Jurkat, Clone E6-1 (cell line): ENCODE measurements at places on chromosomes 4 and X.

DNA sequence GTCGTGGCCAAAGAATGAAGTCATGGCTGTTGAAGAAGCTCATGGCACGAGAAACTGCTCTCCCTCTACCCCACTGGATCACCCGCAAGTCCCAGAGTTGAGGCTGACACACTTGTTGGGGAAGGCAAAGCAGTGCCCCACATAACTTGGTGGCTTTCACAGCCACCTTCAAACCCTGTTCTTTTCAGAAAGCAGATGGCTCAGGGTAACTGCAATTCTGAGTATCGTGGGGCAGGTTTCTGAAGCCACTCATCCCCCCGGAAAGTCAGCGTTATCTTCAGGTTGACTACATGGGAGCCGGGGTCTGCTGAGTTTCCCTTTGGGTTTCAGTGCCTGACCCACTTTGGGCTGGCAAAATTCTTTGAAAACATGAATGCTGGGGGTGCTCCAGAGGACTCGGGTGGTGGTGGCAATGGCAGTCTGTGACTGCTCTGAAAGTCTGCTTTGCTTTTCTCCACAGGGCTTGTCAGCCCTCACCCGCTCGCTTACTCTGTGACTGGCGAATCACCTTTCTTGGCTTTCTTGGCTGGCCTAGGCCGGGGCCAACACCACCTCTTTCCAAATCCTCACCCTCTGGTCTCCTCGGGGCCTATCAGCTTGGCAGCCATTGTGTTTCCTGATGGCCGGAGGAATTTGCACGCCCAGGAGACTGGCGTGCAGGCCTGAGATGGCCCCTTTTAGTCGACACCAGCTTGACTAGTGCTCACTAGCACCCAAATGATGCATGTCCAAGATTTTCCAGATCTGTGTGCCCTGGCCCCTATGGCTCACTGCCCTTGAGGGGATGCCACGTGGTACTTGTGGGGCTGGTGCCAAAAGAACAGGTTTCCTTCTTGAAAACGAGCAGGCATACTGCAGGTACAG, 7.3 kb downstream of the PPP1R3F start:
- no peak for DNase-seq

DNA sequence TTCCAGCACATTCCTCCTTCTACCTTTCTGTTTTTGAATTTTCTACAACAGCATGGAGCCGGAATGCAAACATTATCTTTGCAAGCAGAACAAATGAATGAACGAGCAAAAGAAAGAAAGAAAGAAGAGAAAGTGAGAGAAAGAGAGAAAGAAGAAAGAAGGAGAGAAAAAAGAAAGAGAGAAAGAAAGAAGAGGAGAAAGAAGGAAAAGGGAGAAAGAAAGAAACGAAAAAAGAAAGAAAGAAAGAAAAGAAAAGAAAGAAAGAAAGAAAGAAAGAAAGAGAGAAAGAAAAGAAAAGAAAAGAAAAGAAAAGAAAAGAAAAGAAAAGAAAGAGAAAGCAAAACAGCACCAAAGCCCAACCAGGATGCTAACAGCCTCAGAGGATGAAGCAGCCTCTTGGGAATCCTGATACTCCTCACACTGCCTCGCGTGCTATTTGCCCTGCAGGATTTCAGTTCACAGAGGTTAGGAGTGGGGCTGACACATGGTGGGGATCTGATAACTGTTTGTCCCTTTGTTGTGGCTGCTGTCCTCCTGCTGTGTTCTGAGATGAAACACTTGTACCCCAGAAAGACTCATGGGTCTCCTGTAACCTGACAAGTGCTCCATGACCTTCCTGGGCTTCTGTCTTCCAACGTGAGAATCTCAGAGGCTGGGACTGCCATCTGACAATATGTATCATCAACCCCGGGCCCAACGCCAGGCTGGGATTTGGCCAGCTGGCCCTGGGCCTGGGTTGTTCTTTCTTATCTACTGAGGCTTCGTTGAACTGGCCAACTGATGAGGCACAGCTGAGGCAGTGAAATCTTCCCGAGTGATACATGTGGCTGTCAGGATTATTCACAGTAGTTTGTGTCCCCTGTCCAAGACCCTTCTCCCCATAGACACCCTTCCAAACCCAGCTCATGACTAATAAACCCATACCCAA, 61.0 kb downstream of the SEPSECS start:
- DNase-seq = peak; percentile 17

GRCh38 chr4:10554694-10555093, 97.5 kb upstream of the ZNF518B start:
- DNase-seq = peak; percentile 53

GRCh38 chr4:78613522-78614321, 62.2 kb downstream of the ANXA3 start:
- DNase-seq = peak; percentile 71

- no peak for DNase-seq
Observed at GRCh38 chr4:74715706-74716435, 78.5 kb downstream of the BTC start.

GRCh38 chrX:96314985-96315384, 369.7 kb upstream of the DIAPH2 start:
- no peak for DNase-seq

DNA sequence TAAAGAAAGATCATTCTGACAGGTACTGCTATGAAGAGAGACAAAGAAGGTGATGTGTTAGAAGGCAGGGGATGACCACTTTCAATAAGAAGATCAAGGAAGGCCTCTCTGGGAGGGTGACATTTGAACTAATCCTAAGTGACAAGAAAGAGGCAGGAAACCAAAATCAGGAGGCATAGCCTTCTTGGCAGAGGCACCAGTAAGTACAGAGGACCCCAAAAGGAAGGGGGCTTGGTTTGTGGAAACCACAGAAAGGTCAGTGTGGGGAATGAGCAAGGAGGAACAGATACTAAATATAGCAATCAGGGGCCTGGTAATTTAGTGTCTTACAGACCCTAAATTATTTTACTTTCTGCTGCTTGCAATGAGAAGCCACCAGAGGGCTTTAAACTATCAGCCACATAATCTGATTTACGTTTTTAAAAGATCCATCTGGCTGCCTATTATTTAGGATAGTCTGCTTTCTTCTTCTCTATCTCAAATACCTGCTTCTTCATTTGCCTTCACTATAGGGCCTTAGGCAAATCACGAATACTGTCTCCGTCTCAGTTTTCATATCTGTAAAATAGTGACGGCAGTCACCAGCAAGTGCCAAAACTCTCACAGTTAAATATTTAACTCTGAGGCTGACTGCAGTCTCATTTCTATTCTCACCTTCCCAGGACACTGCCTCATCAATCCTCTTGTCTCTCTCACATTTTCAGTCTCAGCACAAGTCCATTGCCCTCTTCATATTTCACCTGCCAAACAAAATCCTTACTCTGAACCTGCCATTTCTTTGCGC, 16.7 kb downstream of the NR3C2 start:
- no peak for DNase-seq

DNA sequence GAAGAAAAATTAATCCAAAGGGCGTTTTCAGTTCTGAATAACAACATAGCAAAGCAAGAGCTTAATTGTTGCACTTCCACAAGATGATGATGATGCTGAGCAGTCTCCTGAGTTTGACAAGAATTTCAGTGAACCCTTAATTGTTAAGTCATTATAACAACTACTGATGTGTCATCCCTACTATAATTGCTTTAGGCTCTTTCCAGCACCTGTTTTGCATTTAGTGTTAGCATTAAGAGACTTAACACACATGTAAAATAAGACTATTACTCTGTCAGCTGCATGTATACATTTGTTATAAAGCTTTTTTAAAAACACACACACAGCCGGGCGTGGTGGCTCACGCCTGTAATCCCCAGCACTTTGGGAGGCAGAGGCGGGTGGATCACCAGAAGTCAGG, 37.9 kb upstream of the GALNT7 start:
- no peak for DNase-seq
